Hematopoietic multipotent progenitor cell treated with erythropoietin and hydrocortisone succinate and interleukin-3 and kit ligand, for 6 days (in vitro differentiated cells): ENCODE measurements at places on chromosomes 13 and 19.

DNA sequence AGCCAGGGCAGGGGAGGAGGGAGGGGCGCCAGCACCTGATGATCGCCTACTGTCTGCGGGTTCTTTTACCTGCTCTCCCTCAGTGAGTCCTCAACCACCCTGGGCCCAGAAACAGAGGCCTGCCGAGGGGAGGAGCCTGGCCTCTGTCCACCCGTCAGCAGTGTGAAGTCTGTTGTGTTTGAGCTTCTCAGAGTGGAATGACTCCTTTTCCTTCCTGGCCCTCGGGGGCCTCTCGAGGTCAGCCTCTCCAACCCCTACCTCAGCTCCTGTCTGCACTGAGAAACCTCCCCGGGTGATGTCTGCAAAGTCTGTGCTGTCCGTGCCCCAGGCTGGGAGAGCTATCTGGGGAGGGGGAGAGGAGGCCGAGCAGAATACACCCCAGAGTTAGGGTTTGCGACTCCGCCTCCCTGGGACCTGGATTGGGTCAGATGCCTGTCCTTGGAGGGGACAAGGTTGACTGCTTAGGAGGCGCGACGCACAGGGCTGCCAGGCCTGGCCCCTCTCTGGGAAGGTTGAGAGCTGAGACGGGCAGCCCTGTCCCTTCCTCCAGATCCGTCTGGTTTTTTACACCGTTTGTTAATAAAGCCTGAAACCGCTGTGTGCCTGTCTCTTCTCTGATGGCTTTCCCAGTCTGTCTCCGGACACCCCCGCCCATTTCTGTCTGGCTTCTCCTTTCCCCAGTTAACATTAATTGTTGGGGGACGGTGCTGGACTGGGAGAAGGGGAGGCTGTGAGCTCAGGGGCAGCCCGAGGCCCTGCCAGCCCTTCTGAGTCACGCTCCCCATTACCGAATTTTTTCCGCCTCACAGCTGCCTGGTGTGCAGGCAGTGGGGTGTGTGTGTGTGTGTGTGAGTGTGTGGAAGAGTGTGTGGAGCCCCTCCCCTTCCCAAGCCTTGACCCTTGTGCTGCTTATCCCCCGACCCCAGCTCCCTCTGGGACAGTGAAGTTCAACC, 989 bp upstream of the SSC5D start:
- DNase-seq = no peak

- no peak for DNase-seq
Measured at GRCh38 chr13:36915896-36916640, 4.0 kb downstream of the SMAD9 start.

GRCh38 chr19:35913589-35913988, 5.5 kb upstream of the TYROBP start:
- DNase-seq = no peak

DNA sequence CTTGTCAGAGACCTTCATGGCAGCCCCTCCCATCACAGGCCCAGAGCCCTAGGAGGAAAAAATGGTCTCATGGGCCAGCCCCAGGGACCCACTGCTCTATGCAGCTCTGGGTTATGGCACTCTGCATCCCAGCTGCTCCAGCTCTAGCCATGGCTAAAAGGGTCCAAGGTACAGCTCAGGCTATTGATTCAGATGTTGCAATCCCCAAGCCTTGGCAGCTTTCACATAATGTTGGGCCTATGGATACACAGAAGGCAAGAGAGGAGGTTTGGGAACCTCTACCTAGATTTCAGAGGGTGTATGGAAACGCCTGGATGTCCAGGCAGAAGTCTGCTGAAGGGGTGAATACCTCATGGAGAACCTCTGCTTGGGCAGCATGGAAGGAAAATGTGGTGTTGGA, 996.0 kb downstream of the PCDH9 start:
- DNase-seq = no peak

DNA sequence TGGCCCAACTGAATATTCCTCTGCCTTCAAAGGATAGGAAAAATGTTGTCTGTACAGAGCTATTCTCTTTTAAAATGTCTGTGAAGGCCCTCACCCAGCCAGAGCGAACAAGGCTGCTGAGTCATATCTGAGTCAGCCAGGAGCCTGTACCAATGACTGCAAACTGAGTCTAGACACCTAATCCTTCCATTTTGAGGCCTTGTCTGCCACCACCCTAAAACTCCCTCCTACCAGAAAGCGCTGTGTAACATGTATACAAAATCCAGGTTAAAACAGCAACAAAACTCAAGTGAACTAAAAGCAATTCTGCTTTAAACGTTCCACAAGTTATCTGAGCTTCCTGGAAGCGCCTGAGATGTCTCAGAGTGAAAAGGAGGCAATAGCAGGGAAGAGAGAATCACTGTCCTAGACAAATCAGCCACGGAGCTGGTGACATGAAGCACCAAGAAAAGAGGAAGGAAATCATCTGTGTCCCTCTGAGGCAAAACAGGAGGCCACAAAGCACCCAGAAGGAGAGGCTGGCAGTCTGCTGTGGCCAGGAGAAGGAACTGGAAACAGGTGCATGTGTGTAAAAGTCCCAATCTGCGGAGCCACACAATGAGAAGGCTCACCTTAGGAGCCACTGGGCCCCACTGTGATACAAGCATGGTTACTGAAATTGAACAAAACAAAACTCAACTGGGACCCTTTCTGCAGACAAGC, 10.2 kb downstream of the DHRS12 start:
- DNase-seq = peak; percentile 74

GRCh38 chr19:15199661-15200552, 888 bp downstream of the NOTCH3 start:
- no peak for DNase-seq

DNA sequence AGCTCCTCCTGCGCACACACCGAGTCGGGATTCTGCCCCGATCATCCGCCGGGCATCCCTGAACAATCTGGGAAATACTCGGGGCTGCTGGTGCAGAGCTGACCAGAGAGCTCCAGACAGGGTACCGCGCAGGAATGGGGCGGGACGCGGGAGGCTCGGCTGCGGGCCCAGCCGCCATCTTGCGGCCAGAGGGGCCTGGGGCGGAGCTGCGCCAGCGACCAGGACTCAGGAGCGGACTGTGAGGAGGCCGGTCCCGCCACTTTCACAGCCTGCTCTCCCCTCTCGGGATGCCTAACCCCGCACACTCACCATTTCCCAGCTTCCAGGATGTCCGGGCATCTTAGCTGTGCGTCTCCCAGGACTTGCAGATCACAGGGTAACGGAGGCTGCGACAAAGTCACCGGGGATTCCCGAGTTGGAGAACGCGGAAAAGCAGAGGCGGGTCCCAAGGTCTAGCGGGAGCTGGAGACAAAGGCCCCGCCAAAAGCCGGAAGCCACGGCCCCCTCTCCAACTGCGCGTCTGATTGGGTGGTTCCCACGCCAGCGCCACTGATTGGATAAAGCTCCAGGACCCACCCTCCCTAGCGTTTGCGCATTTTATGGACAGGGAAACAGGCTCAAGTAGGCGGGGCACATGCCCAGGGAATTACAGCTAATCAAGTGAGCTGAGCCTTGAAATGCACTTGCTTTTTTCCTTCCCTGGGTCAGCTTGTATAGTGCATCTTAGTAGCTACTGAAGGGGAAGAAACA, 15.8 kb upstream of the ZNF43 start:
- DNase-seq = peak; percentile 95

DNA sequence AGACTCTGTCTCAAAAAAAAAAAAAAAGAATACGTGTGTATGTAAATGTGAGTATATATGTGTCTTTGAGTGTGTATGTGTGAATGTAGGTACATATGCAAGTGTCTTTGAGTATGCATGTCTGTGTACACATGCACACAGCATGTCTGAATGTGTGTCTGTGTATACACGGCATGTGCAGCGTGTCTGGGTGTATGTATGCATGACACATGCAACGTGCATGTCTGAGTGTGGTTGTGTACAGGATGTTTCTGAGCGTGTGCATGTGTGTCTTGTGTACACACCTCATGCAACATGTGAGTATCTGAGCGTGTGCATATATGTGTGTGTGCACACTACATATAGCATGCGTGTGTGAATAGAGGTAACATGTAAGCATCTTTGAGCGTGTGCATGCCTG, 20.8 kb downstream of the FBN3 start:
- DNase-seq = no peak

DNA sequence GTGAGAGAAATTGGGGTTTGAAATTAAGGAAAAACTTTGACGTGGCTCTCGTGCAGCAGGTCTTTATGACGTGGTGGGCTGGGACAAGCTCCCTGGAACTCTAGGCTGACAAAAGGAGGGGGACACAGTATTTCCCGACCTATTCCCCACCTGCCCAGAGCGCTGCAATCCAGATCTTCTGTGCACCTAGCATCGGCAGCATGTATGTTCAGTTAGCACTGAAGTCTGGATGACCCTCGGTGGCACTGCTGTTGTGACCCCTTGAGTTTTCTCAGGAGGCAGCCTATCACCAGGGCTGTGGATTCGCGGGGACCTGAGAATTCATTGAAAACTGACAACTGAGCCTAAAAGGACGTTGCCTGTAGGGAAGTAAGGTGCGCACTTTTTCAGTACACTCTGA, 9.1 kb upstream of the ZNF536 start:
- DNase-seq = no peak

GRCh38 chr13:108957369-108958012, 328.1 kb downstream of the MYO16 start:
- DNase-seq = no peak

- no peak for DNase-seq
Measured at GRCh38 chr19:5016781-5017180, 47.9 kb downstream of the KDM4B start.

GRCh38 chr19:55484593-55485438, at the start of gene NAT14:
TSS of gene NAT14 (plus strand) at chr19:55485188. CDS start at chr19:55485709, 521 bp downstream.
- DNase-seq = peak; percentile 75
